ENCODE measurements at places on chromosomes 2 and 18.

DNA sequence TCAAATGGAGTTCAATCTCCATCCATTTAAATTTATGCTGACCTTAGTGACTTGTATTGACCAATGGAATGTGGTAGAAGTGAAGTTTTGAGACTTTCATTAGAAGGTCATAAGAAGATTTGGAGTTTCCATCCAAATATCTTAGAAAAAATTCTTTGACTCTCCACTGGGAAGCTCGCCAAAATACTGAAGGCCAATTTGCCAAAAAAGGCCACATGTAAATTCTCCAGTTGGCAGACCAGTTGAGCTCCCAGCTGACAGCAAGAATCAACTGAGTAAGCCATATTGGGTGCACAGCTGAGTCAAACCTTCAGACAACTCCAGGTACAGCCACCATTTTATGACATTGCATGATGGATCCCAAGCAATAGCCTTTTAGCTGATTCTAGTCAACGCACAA, 228.3 kb upstream of the SETBP1 start:
- H3K4me3 ChIP-seq, result no peak overlapping the region
- no peak for DNase-seq
- no peaks in the 10 kb centered on the region for H3K4me1 ChIP-seq
- H3K27me3 ChIP-seq, result peaks cover 5% of the 10 kb centered on the region

DNA sequence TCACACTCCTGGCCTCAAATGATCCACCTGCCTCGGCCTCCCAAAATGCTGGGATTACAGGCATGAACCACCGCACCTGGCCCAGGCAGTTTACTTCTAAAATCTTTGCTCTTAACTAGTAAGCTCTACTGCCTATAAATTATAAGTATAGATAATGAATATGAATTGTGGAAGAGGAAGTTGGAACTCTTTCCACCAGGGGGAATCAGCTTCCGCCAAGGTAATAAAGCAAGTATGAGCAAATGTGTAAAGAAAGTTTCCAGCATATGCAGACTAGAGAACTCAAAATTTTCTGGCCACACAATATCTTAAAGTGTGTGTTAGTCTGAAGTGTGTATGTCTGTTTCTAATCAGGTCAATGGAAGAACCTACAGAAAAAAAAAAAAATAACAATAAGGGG, 68.1 kb downstream of the RMDN2 start:
- H3K27ac ChIP-seq, result no peak overlapping the region
- no peaks in the 10 kb centered on the region for H3K27me3 ChIP-seq
- H3K4me3 ChIP-seq, result no peak overlapping the region
- peaks cover 10% of the 10 kb centered on the region for H3K36me3 ChIP-seq
- no peaks in the 10 kb centered on the region for H3K4me1 ChIP-seq

DNA sequence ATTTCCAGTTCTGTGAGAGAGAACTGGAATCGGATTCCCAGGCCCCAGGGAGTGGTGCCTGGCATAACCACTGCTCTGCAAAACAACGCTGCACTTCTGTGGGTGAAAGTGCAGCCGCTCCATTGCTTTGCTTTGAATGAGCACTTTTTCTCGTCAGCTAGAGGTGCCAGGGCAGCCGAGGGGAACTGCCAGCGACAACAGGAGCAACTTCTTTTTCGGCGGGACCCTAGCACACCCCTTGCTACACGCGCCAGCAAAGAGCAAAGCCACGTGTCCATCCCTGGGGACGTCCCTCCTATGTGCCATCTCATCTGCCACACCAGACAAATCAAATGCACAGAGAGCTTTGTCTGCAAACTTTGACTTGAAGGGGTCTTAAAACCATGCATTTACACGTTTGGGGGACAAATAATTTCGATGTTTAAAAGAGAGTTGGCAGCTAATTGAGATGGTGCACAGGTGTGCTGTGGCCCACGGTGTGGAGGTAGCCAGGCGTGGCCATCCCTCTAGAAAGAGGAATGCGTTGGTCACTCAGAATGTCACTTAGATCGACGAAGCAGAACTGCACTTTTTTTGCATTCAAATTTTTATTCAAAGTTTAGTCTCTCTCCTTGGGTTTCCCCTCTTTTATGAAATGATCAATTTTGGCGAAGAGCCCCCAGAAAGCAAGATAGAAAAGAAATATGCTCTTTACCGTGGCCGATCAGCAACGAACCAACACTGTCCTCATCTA, 151.8 kb downstream of the MBP start:
- H3K4me3 ChIP-seq, result no peak overlapping the region
- H3K36me3 ChIP-seq, result peaks cover 4% of the 10 kb centered on the region
- peaks cover 16% of the 10 kb centered on the region for H3K4me1 ChIP-seq
- peaks cover 5% of the 10 kb centered on the region for H3K27me3 ChIP-seq

- peaks cover 30% of the 10 kb centered on the region for H3K27me3 ChIP-seq
- H3K36me3 ChIP-seq, result no peaks in the 10 kb centered on the region
- DNase-seq, result no peak
These were observed 71.2 kb upstream of the CCBE1 start for GRCh38 chr18:59768409-59768808.

GRCh38 chr18:63099848-63100629, 219.5 kb downstream of the BCL2 start:
- H3K36me3 ChIP-seq, result no peaks in the 10 kb centered on the region
- H3K4me3 ChIP-seq, result no peak overlapping the region

DNA sequence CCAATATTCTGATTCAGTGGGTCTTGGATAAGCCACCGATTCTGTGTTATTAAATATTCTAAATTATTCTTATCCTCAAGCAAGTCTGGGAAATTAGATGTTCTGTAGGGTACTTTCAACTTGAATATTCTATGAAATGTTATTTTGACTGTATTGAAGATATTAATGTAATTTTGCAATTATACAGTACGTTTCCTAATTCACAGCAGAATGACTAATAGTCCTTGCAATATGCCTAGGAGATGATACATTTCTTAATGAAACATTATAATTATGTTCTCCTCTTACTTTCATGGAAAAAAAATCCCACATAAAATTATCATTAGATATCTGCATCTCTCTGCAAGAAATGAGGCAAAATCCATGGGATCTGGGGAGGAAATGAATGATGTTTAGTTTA, 46.2 kb upstream of the PLA2R1 start:
- no peaks in the 10 kb centered on the region for H3K4me1 ChIP-seq
- no peak overlapping the region for H3K4me3 ChIP-seq
- H3K36me3 ChIP-seq, result no peaks in the 10 kb centered on the region
- H3K27ac ChIP-seq, result no peak overlapping the region
- no peak for DNase-seq

- DNase-seq, result no peak
- peaks cover 64% of the 10 kb centered on the region for H3K36me3 ChIP-seq
- H3K4me1 ChIP-seq, result peaks cover 67% of the 10 kb centered on the region
- no peak overlapping the region for H3K4me3 ChIP-seq
- no peak overlapping the region for H3K27ac ChIP-seq
These were observed 2.7 kb downstream of the NCL start for GRCh38 chr2:231461516-231461971.

- H3K36me3 ChIP-seq, result no peaks in the 10 kb centered on the region
- H3K4me3 ChIP-seq, result no peak overlapping the region
- no peak for DNase-seq
- peaks cover 5% of the 10 kb centered on the region for H3K4me1 ChIP-seq
- no peak overlapping the region for H3K27ac ChIP-seq
These were observed 643.1 kb downstream of the CNTNAP5 start for GRCh38 chr2:124668161-124668560.

DNA sequence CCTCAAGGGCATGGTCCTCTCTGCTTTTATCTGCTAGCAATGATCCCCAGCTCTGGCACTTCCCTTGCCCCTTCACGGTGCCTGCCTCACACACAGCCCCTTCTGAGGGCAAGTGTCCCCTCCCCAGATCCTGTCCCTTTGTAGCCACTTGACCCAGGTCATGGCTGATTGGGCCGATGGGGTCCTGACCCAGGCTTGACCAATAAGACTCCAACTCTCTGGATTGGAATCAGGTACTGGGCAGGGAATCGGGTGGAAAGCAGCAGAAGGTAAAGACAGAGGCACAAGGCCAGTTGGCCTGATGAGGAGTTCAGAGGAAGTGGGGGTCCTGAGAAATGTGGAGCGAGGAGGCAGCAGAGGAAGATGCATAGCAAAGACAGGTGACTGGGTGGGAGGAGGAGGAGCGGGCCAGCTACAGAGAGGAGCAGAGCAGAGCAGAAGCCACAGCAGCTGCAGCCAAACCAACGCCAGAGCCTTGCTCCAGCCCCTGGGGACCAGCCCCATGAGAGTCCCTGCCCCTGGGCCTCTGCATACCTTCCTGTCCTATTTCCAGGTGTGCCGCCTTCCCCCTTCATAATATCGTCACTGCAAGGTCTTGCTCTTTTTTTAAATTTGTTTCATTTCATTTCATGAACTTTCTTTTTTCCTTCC, 39.1 kb downstream of the CAPN13 start:
- peaks cover 11% of the 10 kb centered on the region for H3K4me1 ChIP-seq
- no peak for DNase-seq

- no peaks in the 10 kb centered on the region for H3K27me3 ChIP-seq
- H3K27ac ChIP-seq, result no peak overlapping the region
- no peaks in the 10 kb centered on the region for H3K4me1 ChIP-seq
- H3K36me3 ChIP-seq, result no peaks in the 10 kb centered on the region
- H3K4me3 ChIP-seq, result no peak overlapping the region
These were observed 160.1 kb upstream of the ZC3H15 start for GRCh38 chr2:186325827-186326535.

GRCh38 chr2:63484481-63484880, 103.8 kb downstream of the WDPCP start:
- DNase-seq, result no peak
- no peaks in the 10 kb centered on the region for H3K27me3 ChIP-seq
- no peaks in the 10 kb centered on the region for H3K4me1 ChIP-seq
- H3K27ac ChIP-seq, result peak overlapping the region; percentile 12
- H3K4me3 ChIP-seq, result peak overlapping the region; percentile 22
- H3K36me3 ChIP-seq, result no peaks in the 10 kb centered on the region

DNA sequence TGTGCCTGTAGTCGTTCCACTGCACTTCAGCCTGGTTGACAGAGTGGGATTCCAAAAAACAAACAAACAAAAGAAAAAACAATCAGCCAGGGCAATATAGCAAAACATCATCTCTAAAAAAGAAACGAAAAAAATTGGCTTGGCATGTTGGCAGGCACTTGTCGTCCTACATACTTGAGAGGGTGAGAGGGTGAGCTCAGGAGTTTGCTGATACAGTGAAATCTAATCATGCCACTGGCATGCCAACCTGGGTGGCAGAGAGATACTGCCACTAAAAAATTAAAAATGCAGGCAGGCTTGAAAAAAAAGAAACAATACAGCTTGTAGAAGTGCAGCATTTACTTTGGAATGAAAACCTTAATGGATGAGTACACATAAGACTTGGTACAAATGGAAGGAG, 282.9 kb upstream of the RGPD4 start:
- DNase-seq, result no peak
- H3K27ac ChIP-seq, result no peak overlapping the region
- H3K36me3 ChIP-seq, result no peaks in the 10 kb centered on the region
- H3K27me3 ChIP-seq, result no peaks in the 10 kb centered on the region
- no peak overlapping the region for H3K4me3 ChIP-seq

DNA sequence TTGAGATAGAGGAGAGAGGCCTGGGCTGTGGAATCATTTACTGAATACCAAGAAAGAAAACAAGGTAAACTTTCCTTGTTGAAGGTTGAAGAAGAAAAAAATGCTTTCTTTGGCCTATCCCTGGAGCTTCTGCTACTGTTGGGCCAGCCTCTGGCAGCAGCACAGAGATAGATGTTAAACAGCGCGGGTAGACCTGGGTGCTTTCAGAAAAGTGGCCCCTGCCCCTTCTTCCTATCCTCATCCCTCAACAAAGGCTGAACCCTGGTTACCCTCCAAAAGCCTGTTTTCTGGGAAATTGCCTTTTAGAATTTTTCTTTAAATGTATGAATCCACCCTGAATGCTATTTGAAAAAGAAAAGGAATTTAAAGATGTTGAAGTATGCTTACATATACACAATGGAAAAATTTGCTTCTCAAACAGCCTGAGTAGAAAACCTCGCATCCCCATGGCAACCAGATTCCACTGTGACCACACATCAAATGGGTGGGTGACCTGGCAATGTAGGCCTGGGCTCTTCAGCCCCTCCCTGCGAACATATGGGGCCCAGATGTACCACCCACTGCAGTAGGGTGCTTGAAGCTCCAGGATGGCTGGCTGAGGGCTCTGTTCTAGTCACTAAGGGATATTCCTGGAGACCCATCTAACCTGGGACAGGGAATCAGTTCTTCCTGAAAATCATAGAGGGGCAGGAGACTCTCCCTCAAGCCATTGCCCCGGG, 23.4 kb upstream of the CHRNA1 start:
- no peaks in the 10 kb centered on the region for H3K27me3 ChIP-seq
- H3K27ac ChIP-seq, result no peak overlapping the region
- no peak for DNase-seq
- no peak overlapping the region for H3K4me3 ChIP-seq
- no peaks in the 10 kb centered on the region for H3K36me3 ChIP-seq

DNA sequence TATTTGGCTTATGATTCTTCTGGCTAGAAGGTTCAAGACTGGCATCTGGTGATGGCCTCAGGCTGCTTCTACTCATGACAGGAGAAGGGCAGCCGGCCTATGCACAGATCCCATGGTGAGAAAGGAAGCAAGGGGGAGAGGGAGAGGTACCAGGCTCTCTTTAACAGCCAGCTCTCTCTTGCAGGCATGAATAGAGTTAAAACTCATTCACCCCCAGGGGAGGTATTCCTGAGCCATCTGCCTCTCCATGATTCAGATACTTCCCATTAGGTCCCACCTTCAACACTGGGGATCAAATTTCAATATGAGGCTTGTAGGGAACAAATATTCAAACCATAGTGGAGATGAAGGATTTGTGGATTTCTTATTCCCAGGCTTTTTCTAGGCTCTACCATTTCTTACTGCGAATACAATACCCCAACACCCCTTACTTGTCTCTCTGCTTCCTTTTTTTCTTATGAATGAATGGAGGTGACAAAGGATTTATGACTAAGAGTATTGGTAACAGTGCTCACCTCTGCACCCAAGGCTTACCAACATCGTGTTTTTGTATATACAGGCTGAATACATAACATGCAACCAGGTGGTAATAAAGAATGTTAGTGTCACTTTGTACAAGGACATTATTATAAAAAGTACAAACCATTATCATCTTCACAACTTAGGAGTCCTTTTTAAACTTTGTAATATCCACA, 454.6 kb upstream of the TRIB2 start:
- DNase-seq, result no peak
- H3K36me3 ChIP-seq, result no peaks in the 10 kb centered on the region
- H3K27me3 ChIP-seq, result no peaks in the 10 kb centered on the region
- peaks cover 36% of the 10 kb centered on the region for H3K4me1 ChIP-seq
- H3K27ac ChIP-seq, result peak overlapping the region; percentile 11
- no peak overlapping the region for H3K4me3 ChIP-seq

- DNase-seq, result no peak
- H3K4me1 ChIP-seq, result peaks cover 29% of the 10 kb centered on the region
- H3K4me3 ChIP-seq, result no peak overlapping the region
- H3K27ac ChIP-seq, result no peak overlapping the region
- H3K27me3 ChIP-seq, result no peaks in the 10 kb centered on the region
These were observed 293.2 kb upstream of the EPAS1 start for GRCh38 chr2:46003903-46004473.

DNA sequence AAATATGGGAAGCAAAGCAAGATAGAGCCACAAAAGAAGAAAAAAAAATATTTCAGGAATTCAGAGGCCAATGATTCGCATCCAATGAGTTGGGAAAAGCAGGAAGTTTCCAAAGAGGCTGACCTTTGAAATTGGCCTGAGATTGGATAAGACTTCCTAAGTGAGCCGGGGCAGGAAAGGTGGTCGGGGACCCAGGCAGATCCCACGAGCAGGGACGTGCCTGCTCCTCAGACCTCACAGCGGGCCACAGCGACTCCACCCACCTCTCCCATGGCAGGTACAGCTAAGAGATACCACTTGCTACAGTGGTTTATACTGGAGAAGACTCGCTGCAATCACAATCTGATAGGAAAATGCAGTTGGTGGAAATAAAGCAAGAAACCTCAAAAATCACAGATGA, 102.8 kb upstream of the SALL3 start:
- no peak overlapping the region for H3K4me3 ChIP-seq
- H3K4me1 ChIP-seq, result no peaks in the 10 kb centered on the region
- H3K27ac ChIP-seq, result no peak overlapping the region
- no peaks in the 10 kb centered on the region for H3K36me3 ChIP-seq
- H3K27me3 ChIP-seq, result peaks cover 57% of the 10 kb centered on the region
